ENCODE measurements at places on chromosomes 4 and X.

DNA sequence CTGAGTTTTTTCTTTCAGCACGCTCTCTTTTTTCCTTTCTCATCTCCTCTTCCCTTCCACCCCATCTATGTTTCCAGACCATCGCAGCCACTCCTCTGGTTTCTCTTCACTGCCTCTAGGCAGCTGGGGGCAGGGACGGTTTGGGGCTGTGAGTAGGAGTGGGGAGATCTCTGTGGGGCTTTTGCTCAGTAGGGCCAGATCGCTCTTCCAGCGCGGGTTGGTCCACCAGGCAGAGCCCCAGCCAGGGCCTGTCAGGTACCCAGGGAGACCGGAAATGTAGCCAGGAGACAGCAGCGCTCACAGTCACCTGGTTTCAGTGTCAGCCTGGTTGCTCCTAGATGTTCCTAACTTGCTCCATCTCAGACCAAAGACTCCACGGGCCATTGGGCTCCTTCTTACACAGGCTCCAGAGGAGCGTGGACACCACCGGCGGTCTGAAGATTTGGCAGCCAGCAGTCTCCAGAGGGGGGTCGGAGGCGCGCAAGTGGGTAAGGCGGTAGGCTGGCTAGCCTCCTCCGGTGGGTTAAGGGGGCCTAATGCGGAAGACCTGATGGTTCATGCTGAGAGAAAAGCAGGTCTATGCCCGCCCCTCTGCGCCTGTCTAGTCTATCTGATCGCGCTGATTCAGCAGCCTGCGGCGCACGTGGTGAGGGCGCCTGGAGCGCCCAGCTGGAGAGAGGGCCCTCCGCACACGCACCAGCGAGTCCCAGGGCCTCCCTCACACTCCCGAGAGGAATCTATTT, 1.8 kb downstream of the FGF5 start:
- peak; percentile 63 for DNase-seq

- DNase-seq, result no peak
These were observed 301.3 kb downstream of the TEX13C start for GRCh38 chrX:125620715-125621587.

- DNase-seq, result no peak
These were observed 203.7 kb upstream of the NWD2 start for GRCh38 chr4:37040816-37041215.

- peak; percentile 88 for DNase-seq
These were observed 648.7 kb upstream of the DIPK2B start for GRCh38 chrX:45849261-45849862.

GRCh38 chrX:16924631-16925480, 21.6 kb upstream of the REPS2 start:
- DNase-seq, result no peak

DNA sequence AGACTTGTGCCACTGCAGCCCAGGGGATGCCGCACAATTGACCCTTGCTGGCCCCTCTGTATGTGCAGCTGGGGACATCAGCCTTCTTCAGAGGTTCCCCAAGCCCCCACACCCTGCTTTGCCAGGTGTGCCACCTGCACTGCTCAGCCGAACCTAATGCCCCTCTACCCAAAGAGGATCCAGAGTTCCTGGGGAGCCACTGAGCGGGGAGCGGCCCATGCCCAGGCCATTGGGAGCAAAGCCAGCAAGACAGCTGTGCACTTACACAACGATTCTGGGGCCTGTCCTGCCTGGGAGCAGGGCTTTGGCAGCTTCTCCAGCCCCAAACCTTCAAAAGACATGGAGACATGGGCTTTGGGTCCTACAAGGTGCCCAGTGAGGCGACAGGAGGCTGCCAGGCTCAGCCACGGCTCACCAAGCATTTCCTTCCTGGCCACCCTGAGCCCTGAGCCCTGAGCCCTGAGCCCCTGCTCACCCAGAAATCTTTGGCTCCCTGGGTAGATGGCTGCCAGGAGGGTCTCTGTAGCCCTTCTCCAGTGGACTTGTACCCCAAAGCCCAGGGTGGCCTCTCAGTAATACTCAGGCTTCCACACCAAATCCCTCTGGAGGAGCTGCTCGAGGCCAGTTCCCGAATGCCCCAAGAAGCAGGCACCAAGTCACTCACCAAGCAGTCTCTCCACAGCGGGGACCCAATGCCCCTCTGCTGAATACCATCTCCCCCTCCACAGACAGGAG, 13.0 kb downstream of the PNMA6E start:
- DNase-seq, result no peak

DNA sequence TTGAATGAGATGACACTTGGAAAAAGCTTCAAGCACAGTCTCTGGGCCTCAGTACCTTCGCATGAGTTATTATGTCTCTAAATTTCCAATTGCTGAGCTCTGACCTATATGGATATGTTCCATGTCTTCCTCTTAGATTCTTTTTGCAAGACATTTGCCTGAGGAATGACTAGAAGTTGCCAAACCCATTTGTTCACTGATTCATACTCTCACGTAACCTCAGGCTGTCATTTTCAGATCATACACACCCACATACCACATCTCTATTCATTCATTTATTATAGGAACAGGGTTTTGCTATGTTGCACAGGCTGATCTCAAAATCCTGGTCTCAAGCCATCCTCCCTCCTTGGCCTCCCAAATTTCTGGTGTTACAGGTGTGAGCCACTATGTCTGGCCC, 2137.1 kb upstream of the TENM3 start:
- peak; percentile 6 for DNase-seq

- DNase-seq, result no peak
These were observed 203.9 kb downstream of the EVC2 start for GRCh38 chr4:5504486-5504885.

DNA sequence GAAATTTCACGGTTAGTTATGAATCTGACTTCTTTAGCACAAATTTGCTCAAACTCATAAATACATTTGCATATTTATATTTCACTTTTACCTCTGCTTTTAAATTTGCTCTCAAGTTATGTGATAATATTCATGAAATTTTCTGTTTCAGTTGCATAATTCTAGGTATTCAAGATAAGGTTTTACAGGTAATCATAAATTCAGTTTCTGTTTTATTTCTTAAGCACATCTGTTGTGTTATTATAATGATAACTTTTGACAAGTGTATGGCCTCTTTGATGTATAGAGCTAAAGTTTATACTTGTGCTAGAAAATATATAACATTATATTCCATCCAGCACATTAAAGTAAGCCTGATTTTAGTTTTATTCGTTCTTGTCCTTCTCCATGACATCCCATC, 308.1 kb downstream of the SLC7A11 start:
- DNase-seq, result no peak

GRCh38 chr4:172514011-172514410, 654.6 kb upstream of the GALNT7 start:
- DNase-seq, result no peak

DNA sequence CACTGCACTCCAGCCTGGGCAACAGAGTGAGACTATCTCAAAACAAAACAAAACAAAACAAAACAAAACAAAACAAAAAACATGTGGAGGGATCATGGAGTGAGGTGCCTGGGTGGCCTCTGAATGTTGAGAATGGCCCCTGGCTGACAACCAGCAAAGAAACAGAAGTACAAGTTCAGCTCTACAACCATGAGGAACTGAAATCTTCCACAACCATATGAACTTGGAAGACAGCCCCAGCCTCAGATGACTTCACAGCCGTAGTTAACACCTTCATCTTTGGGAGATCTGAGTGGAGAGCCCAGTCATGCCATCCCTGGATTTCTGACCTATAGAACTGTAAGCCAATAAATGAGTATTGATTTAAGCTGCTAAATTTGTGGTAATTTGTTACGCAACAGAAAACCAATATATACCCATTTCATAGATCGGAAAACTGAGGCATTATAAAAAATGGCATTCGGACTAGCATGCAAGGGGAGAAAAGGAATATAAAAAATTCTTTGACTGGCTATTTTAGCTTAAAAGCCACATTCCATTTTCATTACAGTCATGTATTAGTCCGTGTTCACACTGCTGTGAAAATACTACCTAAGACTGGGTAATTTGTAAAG, 138.7 kb upstream of the RAPGEF2 start:
- no peak for DNase-seq

- no peak for DNase-seq
These were observed 22.2 kb downstream of the LRIT3 start for GRCh38 chr4:109870061-109870460.

DNA sequence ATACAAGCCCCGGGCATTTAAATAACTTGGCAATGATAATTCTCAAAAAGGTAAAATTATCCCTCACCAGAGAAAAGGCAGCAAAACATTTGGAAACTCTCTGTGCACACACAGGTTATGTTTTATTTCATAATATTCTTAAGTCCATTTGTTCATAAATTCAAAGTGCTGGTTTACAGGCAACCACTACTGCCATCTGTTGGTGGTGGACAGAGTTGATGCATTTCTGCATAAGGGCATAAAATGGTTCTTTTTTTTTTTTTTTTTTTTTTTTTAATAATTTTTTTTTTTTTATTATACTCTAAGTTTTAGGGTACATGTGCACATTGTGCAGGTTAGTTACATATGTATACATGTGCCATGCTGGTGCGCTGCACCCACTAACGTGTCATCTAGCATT, 31.5 kb upstream of the IL21 start:
- DNase-seq, result peak; percentile 59

DNA sequence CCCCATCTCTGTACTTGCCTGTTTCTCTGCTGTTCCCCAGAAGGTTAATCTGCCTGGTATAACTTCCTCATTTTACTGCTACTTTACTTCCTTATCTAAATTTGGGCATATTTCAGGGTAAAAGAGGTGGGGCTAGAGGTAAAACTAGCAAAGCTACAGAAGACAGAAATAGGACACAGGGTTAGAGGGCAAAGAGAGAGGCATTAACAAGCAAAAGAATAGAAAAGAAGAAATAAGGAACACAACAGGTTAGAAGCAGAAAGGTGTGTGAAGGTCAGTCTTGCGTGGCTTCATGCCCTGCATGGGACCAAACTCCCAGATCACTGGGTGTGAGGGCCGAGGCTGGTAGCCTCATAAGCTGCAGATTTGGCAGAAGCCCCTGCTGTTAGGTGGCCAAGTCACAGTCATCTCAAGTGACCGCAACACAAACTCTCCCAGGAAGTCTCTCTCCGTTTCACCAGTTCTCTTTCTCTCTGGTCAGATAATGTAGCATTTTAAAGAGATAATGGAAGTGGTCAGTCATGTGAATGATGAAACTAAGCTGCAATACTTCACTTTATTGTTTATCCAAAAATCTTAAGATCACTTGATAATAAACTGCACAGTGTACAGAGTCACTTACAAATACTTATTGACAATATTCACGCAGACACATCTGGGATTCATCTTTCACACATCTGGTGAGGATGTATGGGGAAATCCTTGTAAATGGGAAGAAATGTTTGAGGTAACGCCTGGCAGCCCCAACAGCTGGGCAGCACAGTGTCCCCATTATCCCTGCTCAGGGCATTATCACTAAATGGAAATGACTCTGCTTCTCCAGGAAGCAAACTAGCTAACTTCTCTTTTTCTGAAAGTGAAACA, 16.4 kb downstream of the TMEM154 start:
- no peak for DNase-seq

- DNase-seq, result no peak
These were observed 297.2 kb downstream of the IQCM start for GRCh38 chr4:149518471-149518870.

GRCh38 chr4:137950286-137950685, 291.9 kb downstream of the SLC7A11 start:
- no peak for DNase-seq

GRCh38 chr4:107854356-107855022, 29.8 kb downstream of the SGMS2 start:
- DNase-seq, result peak; percentile 57

GRCh38 chr4:518569-519083, 19.6 kb downstream of the PIGG start:
- DNase-seq, result no peak

- no peak for DNase-seq
These were observed 39.8 kb downstream of the IRF2 start for GRCh38 chr4:184434501-184435066.

DNA sequence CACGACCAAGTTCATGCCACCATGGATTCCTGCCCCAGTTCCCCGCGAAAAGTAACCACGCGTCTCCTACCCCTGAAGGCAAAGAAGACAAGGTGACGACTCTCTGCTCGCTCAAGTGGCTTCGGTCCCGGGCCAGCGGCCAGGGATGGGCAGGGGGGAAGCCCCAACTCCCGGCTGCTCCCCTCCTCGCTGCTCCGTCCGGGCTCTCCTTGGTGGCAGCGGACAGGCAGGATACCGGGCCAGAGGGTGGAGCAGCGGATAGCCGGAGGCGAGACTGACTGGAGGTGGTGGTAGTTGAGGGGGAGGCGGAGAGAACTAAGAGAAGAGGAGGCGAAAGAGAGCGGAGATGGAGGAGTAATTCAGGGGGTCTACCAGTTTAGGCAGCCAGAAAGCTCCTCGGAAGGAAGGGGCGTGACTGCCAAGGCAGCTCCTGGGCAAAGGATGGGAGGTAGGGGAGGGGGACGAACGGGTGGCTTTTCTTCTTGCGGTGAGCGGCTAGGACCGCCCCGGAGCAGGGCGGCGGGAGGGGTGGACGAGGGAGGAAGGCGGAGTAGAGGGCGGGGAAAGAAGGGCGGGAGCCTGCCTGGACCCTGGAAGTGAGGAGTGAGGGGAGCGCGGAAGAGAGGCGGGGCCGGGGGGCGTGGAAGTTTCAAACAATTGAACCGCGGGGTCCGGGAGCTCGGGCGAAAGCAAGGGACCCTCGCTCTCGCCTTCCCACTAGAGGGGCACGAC, at the start of gene AMOT:
AMOT (minus strand) TSS at position 450 of the 732 bp plus-strand sequence. CDS start 17,705 bp downstream, outside the sequence.
- DNase-seq, result peak; percentile 75

DNA sequence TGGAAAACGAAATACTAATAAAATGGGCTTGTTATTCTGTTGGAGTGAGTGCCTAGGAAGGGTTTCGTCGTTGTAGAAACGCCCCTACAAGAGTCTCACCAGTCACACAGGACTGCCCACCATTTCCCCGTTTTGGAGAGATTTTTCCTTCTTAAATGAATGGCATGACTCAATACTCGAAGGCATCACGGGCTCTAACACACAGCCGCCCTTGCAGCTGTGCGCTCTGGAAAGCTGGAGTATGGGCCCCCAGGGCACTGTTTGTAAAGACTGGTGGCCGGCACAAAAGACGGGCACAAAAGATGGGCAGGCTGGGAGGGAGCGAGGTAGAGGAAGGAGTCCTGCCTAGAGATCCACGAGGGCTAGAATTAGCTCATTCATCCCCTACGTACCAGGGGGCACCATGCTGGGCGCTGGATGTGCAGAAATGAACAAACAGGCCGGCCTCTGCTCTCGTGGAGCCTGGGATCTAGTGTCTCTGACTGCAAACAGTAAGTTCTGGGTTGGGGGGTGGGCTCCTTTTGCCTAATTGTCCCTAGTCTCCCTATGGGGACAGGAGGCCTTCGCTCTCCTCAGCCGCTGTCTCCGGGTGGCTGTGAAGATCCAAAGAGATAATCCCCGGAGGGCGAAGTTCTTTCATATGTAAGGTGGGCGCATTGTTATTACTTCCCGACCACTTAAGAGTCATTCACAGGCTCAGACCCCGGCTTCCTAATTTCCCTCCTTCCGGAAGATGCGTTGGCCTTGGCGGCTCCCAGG, 1.0 kb upstream of the SFRP2 start:
- peak; percentile 20 for DNase-seq

- no peak for DNase-seq
These were observed 17.5 kb downstream of the SPOCK3 start for GRCh38 chr4:167216783-167217182.

- DNase-seq, result no peak
These were observed 16.8 kb downstream of the RS1 start for GRCh38 chrX:18654875-18655836.

GRCh38 chrX:121356850-121357171, 309.4 kb downstream of the GLUD2 start:
- DNase-seq, result no peak
